ENCODE measurements at places on chromosomes 4 and X.

DNA sequence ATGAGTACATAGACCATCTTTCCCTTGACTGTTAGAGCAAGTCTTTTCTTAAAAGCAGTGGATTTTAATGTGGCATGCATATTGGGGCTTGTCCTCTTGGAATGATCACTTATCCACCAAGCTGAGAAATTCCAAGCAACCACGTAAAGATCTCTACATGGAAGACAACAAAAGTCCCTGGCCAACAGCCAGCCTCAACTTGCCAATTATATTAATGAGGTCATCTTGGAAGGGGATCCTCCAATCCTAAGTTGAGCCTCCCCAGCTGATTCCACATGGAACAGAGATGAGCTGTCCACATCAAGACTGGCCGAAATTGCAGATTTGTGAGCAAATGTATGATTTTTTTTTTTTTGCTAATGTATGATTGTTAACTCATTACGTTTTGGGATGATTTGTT is 20.6 kb upstream of the FTHL17 start:
- no peak for DNase-seq

GRCh38 chr4:87006426-87006675 is 71.5 kb downstream of the AFF1 start:
- no peak for DNase-seq

GRCh38 chrX:12866451-12867377 is at the start of gene TLR7:
Gene TLR7 (plus strand): TSS chrX:12867072. CDS start chrX:12867579, 507 bp downstream.
- DNase-seq: no peak

GRCh38 chr4:13160920-13161319 is 323.2 kb downstream of the RAB28 start:
- DNase-seq: no peak

DNA sequence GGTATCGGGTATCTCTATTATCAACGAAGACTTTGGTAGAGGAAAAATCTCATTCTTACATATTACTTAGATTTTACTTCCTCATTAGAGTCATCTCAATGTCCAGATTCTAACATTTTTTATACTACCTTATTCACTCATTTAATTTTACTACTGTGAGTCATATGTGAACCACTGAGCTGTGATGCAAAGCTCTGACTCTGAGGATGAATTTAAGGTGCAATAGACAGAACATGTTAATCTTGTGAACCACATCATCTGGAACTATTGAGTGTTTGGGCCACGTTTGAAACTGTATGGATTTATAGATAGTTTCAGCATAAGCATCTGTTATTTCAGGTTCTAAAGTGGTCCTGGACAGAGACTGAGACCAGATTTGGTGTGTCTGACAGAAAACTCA is 78.4 kb downstream of the PWWP3B start:
- DNase-seq: no peak

DNA sequence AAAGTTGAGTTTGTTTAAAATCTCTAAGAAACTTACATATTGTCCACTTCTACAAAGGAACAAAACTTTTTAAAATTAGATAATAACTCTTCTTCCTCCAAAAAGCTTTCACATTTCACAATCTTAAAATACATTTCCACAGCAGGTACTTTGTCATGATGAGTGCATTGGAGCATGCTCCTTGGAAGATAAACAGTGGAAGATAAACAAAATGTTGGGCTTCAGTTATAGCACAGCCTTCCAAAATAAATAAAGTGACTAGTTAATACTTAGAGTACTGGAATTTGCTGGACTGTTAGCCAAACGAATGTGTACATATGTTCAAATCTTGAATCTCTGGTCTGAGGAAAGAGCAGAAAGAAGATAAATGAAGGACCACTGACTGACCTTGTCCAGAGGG is 54.9 kb upstream of the PDE5A start:
- no peak for DNase-seq

DNA sequence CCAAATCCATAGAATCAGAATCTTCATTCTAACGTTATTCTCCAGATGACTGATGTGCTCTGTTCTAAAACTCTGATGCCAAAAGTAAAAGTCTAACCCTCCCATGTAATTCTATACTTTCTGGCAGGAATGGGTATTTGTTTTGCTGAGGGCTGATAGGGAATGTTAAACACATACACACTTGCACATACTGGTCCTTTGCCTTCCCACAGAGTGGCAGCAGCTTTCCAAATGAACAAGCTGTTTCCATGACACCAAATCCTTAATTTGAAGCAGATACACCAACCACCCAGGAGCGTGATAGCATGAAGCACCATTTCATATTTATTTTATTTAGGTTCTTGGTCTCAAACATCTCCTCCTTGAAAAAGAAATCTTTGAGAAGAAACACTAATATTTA is 155.5 kb upstream of the PRDX4 start:
- no peak for DNase-seq

GRCh38 chr4:26346203-26346620 is 25.4 kb downstream of the RBPJ start:
- DNase-seq: no peak

DNA sequence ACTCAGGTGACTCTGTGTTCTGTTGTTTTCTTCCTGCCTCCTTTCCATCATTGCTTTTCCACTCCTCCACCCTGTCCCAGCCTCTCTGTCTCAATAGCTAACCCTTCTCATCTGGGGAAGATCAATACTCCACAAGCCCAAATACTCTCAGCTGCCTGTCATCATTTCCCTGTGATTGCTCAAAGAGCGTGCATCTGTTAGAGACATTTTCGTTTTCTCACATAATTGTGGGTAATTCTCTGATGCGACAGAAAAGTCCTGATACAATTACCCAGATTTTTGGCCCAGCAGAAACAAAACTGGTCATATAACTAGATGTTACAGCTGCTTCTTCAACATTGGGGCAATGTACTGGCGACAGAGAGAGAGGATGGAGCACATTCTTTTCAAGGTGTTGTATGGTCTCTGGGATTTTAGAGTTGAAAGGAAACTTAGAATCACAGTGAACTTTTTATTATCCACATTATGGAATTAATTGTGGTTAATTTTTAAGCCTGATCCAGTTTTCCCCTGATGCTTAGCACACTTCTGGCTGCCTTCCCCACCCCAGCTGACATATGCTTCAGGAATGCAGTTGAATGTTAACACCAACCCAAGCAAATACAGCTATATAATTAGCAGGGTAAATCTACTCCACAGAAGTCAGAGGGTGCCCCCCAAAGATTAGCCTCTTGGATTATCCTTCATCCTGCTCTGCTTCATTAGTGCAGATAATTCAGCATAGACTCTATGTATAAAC is 171.4 kb upstream of the ANXA3 start:
- no peak for DNase-seq

Measured in GM12892 (cell line).